Occipital lobe (tissue), 3 donors: ENCODE measurements at places on chromosomes 2 and 18.

DNA sequence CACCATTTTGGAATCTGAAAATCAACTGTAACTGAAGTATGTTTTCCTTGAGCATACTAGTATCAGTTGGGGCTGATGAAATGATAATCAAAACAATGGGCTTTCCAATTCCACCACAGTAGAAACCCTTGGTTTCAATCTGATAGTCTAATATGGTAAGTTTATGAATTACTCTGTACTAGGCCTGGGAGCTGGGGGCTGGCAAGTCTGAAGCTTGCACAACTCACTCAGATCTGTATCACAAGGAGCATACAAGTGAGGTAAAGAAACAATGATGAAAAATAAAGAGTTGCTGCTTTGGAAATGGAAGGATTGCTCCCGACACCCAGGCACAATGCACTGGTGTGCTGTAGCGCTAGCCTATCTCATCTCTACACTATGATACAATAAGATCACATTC, 19.4 kb downstream of the ZEB2 start:
- DNase-seq: no peak

- DNase-seq: no peak
Observed at GRCh38 chr2:58414506-58414905, 173.4 kb upstream of the FANCL start.

DNA sequence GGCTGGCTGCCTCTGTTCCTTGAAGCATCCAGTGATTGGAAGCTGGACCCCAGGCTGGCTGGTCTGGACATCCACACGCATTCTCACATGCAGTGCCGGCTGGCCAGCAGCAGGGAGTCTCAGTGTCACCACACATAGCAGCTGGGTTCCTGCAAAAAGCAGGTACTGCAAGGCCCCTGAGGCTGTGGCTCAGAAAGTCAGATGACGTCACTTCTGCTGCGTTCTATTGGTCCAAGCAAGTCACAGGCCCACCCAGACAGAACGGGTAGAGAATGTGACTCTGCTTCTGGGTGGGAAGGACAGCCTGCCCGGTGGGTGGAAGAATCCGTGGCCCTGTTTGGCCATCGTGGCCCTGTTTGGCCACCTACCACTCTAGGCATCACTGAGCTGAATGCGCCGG, 51.3 kb upstream of the SPP2 start:
- no peak for DNase-seq

DNA sequence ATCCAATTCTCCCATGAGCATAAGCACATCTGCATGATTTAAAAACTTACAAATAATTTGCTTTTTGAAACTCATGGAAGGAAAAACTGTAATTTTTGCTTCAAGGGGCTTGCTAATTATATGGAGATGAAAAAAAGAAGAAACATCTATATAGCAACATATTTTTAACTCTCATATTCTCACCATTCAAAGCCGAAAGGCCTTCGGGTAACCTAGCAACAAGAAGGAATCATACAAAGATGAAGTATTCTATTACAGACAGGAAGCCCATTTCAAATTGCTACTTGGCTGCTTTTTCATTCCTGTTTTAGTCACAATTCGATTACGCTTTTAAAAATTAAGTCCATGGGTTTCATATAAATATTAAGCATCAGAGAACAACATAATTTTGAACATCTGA, 39.2 kb upstream of the RNU4ATAC start:
- DNase-seq: no peak

- no peak for DNase-seq
Observed at GRCh38 chr2:33784488-33784887, 185.4 kb upstream of the FAM98A start.

DNA sequence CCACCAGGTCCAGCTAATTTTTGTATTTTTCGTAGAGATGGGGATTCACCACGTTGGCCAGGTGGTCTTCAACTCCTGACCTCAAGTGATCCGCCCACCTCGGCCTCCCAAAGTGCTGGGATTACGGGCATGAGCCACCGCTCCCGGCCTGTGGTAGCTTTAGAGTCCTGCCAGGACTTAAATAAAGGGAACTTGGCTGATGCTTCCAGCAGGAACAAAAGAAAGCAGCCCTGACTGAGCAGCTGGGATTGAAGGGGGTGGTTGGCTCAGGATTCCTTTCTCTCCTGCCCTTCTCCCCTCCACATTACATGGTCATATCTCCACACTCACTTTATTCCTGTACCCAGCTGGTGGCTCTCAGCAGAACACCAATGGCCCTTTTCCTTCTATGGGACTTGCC, 20.0 kb downstream of the EFHD1 start:
- no peak for DNase-seq

DNA sequence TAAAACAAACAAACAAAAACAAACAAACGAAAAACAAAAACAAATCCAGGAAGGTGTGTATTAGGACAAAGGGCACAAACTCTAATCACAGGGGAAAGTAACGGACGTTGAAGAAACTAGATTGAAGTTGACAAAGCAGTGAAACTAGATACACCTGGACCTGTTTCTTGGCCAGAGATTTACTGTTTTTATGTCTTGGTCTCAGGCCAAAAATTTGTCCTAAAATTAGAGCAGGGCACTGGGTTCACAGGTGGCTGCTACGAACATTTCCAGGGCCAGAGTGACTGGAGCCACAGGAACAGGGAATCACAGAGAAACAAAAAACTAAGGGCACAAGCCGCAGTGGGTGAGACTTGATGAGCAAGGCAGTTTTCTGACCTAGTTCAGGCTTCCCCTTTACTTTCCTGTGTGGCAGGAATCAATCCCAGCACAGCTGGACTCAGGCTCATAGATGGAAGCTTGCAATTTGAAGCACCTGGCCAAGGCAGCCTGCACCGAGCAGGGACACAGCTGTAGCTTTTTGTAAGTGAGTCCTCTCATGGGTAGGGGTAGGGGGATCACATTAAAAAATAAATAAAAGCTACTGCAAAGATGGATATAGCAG, 329.4 kb downstream of the DLGAP1 start:
- DNase-seq: no peak

- no peak for DNase-seq
Observed at GRCh38 chr2:25194576-25195122, 26.3 kb upstream of the POMC start.

DNA sequence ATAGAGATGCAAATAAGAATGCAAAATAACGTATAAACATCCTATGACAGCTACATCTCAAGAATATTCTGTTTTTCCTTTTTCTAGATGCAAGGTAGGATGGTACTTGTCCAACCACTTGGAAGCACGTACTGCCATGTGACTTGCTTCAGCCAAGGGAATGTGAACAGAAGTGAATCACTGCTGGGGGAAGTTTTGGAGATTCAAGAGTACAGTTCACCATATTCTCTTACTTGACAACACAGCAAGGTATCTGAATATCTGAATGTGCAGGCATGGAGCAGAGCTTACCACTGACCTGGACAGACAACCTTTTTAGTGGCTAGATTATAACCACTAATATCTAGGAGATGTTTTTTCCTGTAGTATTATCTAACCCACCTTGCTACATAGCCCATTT, 53.0 kb downstream of the TRIP12 start:
- no peak for DNase-seq
